ENCODE measurements at places on chromosomes 7 and 10.

GRCh38 chr10:71344154-71344925, 25.3 kb downstream of the SLC29A3 start:
- no peak for DNase-seq

DNA sequence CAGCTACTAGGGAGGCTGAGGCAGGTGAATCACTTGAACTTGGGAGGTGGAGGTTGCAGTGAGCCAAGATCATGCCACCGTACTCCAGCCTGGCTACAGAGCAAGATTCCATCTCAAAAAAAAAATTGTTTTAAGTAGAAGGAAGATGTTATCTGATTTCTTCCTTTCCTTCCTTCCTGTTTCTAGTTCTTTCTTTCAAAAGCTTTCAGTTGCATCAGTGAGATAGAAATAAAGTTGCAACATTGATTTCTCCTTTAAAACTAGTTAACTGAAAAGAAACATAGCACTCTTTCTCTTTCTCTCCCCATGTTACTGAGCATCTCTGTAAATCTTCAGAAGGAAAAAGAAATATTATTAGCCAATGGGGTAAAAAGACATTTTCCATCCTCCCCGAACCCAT, 37.5 kb downstream of the CNNM1 start:
- DNase-seq: no peak

DNA sequence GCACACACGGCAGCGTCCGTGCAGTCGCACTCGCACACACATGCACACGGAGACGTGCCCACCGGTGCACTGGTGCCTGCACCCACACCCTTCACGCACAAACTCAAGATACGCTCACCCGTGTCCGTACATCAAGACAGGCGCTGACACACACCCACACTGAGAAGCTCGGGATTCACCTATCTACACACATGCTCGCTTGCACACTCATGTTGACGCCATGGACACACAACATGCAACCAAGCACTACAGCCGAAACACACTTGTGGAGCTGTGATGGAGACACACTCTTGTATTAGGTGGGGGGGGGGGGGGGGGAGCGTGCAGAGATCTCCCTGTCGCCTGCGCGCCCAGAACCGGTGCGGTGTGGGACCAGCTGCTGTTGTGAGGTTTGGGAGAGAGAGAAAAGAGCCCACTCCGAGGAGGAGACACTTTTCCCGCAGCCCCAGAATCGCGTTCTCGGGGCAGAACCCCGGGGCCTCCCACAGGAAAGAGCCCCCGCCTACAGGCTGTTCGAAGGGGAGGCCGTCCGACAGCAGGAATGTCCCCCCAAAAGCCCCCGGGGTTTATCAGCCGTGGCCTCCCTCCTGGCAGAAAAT, 605 bp upstream of the NFKB2 start:
- DNase-seq: peak; percentile 65

- no peak for DNase-seq
Measured at GRCh38 chr7:12554351-12554750, 16.2 kb upstream of the SCIN start.

- peak; percentile 83 for DNase-seq
Measured at GRCh38 chr7:74579800-74580685, 77.5 kb upstream of the GTF2I start.

DNA sequence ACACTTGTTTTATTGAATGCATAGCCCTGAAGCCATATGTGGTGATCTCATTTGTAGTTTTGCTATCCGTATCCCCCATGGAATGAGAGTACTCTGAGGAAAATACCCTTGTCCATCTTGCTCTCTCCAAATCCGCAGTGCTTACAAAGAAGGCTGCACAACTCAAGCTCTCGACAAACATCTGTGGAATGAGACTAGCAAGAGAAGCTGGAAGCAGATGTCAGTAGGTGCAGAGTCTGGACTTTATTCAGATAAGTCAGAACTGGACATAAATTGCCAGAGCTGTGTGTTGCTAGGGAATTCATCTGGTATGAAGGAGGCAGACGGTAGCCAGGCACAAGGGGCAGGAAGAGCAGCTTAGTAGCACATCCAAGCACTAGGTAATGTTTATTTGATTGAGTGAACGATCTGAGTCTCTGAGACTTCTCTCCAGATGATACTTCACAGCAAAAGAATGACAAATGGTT, 1046.2 kb downstream of the XPNPEP1 start:
- DNase-seq: no peak

- no peak for DNase-seq
Measured at GRCh38 chr10:118324140-118324539, 18.0 kb downstream of the FAM204A start.

DNA sequence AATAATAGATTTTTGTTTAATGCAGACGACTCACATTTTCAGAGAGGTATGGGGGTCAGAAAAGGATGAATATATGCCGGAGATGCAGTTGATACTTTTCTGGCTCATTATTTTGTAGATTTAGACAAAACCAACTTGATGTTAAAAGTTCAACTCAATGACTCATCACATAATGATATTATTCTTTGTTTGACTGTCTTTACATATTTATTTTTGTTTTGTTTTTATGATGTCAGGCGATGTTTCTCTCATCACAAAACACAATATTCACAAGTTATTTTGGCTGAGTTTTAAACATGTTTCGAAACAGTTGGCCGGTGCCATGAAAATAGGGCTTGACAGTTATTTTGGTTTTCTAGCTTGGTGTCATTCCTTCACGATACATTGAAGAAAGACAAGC, 1.3 kb downstream of the GJD4 start:
- DNase-seq: no peak

GRCh38 chr10:65358565-65358964, 1567.3 kb upstream of the LRRTM3 start:
- DNase-seq: no peak

DNA sequence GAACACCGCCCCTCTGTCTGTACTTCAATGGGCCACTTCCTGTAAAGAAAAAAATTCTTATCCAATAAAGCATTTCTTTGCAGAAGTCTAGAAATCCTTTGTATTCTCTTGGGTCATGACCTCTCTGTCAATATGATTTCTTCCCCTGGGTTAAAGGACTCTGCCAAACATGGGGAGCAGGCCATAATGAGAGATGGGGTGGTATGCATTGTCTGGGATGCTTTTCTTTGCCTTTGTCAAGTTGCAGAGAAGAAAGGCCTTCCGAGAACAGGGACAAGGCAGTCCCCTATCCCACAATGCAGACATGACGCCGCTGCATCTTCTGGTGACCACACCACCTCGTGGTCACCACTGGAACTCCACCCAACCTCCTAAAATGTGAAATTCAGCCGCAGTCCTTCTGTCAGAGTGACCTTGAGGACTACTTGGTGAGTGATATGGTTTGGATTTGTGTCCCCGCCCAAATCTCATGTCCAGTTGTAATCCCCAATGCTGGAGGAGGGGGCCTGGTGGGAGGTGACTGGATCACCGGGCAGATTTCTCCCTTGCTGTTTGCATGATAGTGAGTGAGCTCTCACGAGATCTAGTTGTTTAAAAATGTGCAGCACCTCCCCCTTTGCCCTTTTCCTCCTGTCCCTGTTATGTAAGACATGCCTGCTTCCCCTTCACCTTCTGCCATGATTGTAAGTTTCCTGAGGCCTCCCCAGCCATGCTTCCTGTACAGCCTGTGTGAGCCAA, 15.2 kb upstream of the FRMPD2 start:
- DNase-seq: no peak

DNA sequence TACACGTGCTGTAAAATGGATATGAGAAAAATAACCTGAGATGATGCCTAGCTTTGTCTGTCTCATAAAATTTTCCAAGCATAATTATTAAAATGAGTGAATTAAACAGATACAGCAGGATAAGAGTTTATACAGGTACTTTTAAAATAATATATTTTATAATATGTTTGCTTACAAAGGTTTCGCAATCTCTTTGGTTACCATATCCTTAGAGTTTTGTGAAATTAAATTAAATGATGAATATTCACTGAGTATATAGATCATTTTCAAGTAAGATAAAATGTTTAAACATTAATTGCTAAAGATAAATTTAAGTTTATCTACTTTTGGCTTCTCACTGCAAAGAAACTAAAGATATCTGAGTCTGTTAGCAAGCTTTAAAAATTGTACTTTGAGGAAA, 11.4 kb downstream of the SHTN1 start:
- DNase-seq: no peak

- no peak for DNase-seq
Measured at GRCh38 chr10:126583552-126584200, 86.8 kb downstream of the C10orf90 start.

GRCh38 chr10:88243202-88243744, 339.8 kb downstream of the RNLS start:
- no peak for DNase-seq

DNA sequence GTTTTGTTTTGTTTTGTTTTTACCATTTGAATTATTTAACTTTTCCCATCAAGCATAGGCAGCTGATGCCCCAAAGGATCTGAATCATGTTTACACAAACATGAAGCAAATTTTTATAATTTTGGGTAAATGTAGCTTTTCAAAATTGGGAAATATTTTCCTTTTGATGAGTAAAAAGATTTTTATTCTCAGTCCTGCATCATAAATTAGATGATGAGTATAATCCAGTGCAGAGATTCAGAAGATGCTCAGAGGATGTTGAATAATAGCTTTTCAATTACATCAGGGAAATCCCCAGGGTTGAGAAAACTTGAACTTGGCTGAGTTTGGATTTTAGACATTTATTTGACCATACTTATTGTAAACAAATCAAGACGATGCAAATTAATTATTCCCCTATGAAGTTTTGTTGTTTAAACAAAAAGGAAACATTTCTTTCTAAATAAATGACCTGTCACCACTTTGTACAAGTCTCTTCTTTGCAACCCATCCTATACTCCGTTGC, 121.7 kb downstream of the FAM204A start:
- DNase-seq: no peak

DNA sequence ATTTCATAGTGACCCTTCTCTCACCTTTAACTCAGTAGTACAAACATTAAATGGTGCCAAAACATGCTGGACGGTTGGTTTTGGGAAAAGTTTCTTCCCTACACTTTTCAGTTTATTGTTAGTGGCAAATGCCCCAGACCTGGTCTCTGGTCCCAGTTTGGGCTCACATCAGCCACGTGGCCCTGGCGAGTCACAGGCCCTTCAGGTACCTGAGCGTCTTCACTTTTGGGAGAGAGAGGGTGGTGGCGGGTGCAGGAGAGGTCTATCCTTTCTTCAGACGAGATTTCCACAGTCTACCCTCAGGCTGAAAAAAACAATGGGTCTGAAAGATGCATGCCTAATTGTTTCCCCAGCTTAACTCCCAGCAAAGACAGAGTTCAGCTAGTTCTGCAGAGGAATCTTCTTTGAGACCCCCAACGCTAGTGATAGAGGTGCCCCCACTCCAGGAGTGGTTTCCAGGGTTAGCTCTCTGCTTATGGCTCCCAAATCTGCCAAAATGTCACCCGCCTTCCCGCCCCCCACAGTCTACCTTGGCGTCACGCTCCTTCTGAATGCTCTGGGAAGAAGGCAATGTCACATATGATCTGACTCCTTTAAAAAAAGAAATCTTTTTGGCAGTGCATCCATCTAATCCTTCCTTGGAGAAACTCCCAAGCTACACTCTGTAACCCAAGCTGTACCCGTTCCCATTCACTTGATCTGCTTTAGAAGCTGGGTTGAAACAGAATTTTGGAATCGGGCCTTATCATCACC, 384.8 kb upstream of the FOXK1 start:
- no peak for DNase-seq

GRCh38 chr10:108427146-108427545, 1262.6 kb upstream of the SORCS1 start:
- no peak for DNase-seq

DNA sequence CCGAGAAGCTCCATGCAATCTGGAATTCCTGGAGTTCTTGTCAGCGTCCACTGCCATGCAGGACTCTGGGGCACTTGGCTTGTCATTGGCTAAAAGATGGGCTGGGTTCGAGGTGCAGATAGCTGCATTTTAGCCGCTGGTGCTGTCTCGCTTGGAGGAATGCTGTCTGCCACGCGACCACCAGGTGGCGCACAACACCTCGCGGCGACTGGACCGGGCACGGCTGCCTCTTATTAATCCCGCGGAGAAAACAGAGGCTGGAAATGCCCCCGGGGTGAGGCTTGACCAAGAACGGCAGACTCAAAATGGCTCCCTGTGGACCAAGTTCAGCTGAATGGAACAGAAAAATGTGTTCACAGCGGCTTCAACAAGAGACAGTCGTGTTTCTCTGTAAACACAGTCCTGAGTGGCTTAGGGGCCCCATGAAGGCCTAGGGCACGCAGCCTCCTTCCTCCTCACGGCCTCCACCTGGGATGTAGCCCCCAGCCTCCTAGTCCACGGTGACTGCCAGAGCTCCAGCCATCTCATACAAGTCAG, 46.2 kb downstream of the AOC1 start:
- peak; percentile 90 for DNase-seq

DNA sequence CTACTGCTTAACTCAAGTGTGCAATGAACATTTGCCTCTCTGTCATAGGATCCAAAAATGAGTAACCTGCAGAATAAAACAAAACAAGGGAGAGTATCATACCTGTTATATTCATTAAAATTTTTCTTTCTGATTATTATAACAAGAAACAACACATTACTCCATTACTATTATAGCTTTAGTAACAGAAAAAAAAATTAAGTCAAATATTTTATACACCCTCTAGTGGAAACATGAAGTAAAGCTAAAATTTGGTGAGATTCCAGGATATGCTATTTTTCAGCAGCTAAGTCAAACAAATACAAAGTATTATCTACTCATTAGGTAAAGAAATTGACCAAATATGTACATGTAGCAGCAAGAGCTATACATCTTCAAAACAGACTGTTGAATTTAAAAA, 56.3 kb downstream of the PDZD8 start:
- no peak for DNase-seq

GRCh38 chr10:104090611-104091010, 4.9 kb upstream of the COL17A1 start:
- DNase-seq: no peak

DNA sequence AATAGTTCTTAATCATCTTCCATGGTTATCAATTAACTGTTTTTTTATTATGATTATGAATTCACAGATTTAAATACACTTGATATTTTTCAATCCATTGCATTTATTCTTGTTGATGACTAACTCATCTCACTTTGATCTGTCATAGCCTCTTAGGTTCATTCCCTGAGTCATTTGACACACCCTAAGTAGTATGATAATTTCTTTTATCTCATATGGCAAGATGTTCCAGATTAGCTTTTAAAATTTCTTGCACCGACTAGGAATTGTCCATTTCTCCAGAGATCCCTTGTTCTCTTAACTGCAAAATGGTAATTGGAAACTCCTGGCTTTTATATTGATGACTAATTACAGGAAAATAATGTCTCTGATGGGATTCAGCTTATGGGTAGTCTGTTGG, 87.6 kb upstream of the CCDC6 start:
- DNase-seq: no peak

DNA sequence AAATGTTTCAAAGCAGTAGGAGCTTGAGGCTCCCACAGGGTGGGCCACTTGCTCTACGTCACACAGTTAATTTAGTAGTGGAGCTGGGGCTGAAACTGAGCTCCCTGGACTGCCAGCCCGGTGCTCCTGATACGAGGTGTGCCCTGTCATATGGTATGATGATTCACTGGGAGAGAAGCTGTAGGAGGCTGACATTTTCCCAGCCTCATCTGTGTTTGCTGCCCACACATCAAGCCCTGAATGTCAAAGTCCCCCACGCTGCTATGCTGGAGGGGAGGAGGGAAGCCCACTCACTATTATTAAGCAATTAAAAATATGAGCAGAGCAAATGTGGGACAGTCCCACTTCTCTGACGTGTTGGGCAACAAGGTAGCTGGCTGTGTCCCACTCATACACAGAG, 81.2 kb upstream of the SORCS3 start:
- no peak for DNase-seq

All from upper lobe of right lung (tissue), 1 donor.